ENCODE measurements at places on chromosomes 11 and 22. TPM values are rescaled to one million over a fixed set of nuclear protein-coding genes. Genes with fewer than 3 reads are reported as not detected.

MS4A3 gene
- not detected for total RNA-seq

KCTD14 gene
- total RNA-seq, result not detected

OR6T1 gene
- total RNA-seq, result not detected

DNA sequence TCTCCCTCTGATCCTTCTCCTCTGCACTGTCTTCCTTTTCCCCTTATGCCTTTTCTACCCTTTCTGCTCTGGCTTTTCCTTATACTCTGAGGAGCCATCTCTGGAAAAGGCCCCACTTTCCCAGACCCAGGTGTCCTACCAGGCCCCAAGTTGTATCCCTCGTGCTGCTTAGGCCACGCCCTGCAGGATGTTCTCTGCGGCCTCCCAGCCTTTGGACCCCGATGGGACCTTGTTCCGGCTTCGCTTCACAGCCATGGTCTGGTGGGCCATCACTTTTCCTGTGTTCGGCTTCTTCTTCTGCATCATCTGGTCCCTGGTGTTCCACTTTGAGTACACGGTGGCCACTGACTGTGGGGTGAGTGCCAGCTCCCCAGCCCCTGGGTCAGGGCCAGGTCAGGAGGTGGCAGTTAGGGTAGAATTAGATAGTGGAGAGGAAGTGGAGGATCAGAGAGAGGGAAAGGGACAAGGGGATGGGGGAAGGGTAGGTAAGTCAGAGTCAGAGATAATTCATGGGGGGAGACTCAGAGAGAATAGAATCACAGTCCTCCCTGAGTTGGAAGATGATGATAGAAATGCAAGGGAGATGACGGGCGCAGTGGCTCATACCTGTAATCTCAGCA, 8.9 kb downstream of the PGAP2 start:
- no peak for ATAC-seq

DNA sequence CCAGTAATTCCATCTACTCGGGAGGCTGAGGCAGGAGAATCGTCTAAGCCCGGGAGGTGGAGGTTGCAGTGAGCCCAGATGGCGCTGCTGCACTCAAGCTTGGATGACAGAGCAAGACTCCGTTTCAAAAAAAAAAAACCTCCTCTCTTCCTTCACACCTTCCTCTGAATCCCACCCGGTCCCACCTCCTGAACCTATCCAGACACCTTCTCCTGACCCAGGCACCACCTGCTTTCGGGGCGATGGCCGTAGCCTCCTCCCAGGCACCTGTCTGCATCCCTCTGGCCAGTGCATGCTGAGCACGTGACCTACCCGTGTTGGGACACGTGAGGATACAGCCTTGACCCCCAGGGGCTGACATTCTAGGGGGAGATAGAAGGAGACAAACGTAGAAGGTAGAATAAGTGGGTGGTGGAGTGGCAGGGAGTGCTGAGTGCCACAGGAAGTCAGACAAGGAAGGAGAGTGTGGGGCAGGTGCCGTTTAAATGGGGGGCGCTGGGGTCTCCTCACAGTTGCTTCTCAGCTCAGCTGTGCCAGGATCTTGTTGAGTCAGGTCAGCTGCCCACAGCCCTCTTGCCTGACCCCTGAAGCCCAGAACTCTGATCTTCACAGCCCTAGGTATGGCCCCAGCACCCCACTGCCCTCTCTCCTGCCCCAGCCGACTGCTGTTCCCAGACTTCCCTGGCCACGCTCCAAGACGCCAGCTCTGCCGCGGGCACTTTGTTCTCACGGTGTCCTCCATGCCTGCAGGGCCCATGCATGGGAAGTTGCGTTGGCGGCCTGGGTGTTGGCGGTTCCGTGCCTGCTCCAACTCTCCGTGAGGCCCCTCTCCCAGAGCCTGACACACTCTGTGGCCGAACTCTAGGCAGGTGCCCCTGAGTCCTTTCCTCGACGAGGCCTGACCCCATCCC, 1.2 kb upstream of the MIOX start:
- no peak for ATAC-seq

DNA sequence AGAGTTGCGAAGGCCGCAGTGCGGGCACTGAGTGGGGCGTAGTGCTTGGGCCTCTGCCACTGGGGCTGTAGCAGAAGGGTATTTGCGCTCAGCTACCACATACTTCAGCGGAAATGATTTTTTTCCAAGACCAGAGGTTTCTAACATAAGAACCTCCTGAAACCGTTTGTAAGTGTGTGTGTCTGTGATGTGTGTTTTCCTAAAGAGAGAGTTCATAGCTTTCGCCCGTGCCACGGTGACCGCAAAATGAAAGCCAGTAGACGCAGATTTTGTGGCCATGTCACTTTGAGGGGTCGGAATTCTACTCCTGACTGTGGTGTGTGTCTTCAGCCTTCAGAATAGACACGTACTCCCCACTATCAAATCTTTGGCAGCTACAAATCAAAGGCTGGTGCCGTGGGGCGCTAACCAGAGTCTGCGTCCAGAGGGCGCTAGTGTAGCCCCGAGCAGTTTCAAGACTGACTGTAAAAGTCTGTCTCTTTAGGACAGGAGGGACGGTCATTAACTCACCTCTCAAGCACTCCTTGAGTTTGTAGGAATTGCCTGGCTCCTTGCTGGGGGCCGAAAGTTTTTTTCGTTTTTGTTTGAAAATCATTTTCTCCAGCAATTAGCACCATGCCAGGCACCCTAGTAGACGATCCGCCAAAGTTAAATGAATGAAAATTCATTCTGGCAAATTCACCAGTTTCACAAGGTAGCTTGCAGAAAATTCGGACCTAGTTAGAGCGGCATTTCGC, 2.5 kb upstream of the CALCA start:
- ATAC-seq, result peak; percentile 73

DNA sequence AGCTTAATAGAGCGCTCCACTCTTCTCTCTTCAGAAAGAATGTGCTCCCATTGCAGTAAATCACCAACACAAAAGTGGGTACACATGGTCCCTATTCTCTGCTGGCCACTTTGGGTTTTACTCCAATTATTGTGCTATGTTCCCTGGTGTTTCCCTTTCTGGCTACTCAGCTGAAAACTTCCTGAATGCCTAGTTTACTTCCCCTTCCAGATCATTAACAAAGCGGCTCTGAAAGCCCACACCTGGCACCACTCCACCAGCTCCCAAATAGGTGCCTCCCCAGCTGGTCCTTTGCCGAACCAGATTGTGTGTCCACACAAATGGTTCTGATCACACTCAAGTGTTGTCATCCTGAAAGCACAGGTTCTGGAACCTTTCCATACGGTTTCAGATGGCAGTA, 443.7 kb downstream of the NTM start:
- no peak for ATAC-seq
